ENCODE measurements at places on chromosomes 2 and 18.
A peak's percentile ranks its signal among the peaks of the same experiment; 100 is the strongest.

DNA sequence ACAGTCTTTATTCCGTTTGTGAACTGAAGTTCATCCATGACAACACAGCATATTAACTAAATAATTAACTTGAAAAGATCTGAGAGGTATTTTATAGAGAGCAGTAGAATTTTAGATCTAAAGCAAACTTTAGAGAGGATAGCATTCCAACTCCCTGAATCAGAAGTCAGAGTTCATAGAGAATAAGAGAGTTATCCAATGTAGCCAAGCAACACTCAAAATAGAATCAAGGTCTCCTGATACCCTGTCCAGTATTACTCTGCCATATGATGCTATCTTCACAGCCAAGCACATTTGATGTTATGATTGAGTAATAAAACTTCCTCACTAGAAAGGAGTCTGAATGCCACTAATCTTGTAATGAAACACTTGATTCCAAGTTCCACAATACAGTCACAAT is 55.5 kb downstream of the RIT2 start:
- DNase-seq: no peak

DNA sequence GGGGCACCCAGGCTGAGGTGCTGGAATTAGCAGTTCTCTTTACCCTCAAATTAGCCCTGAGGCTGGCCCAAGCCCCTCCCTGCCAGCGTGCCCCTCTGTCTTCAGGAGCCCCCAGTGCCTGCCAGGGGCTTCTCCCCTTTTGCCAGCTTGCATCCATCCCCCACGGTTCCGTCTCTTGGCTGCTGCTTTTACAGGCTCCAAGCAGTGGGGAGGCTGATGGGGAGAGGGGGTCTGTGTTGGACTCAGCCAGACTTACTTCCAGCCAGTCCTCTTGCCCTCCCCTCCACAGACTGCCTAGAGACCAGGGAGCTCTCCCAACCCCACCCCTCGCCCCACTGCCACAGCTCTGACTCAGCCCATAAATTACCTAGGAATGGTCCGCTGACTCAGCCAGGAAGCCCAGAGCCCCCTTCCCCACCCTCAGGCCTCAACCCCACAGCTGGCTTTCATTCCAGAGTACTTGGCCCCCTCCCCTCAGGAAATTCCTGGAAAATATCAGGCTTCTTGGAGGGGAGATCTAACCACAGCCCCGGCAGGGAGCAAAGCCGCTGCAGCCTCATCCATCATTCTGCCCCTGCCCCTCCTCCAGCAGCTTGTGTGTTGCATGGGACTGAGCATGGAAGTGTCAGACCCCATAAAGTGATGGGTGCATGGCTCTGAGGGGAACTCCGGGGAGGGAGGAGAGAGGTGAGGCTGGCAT is 184.6 kb downstream of the ZFP36L2 start:
- DNase-seq: peak; percentile 28

- DNase-seq: no peak
Observed at GRCh38 chr2:157867703-157868102, 8.4 kb downstream of the ACVR1 start.

- no peak for DNase-seq
Observed at GRCh38 chr2:225008179-225008856, 34.0 kb downstream of the DOCK10 start.

GRCh38 chr18:29501952-29502351 is 1325.0 kb upstream of the CDH2 start:
- no peak for DNase-seq

DNA sequence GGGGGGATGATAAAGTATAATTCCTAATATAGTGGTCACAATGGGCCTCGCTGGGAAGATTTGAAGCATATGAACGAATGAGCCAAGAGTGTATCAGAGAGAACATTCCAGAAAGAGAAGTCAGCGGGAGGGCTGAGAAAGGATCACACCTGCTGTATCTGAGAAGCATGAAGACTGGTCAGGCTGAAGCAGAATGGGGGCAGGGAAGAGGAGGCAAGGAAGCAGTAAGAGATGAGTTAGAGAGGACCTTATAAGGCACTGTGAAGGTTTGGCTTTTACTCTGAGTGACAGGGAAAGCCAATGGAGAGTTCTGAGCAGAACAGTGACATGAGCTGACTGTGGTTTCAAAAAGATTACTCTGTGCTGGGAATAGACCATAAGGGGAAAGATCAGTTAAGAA is 73.5 kb downstream of the CHN1 start:
- DNase-seq: no peak

DNA sequence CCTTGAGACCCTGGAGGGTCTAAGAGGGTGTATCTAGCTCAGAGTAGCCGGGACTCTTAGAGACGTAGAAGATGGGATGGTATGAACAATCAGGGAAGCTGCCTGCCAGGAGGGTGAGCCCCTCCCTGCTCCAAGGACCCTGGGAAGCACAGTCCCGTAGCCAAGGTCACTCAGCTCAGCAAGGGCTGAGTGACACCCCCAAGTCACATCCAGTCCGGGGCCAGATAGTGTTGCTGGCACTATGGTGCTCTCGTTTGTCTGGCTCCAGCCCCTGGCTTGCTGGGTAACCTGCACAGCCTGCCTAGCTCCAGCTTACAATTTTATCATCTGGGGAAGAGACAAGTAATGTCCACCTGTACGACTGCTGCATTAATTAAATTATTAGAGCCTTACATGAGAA is 22.3 kb downstream of the REEP1 start:
- no peak for DNase-seq

DNA sequence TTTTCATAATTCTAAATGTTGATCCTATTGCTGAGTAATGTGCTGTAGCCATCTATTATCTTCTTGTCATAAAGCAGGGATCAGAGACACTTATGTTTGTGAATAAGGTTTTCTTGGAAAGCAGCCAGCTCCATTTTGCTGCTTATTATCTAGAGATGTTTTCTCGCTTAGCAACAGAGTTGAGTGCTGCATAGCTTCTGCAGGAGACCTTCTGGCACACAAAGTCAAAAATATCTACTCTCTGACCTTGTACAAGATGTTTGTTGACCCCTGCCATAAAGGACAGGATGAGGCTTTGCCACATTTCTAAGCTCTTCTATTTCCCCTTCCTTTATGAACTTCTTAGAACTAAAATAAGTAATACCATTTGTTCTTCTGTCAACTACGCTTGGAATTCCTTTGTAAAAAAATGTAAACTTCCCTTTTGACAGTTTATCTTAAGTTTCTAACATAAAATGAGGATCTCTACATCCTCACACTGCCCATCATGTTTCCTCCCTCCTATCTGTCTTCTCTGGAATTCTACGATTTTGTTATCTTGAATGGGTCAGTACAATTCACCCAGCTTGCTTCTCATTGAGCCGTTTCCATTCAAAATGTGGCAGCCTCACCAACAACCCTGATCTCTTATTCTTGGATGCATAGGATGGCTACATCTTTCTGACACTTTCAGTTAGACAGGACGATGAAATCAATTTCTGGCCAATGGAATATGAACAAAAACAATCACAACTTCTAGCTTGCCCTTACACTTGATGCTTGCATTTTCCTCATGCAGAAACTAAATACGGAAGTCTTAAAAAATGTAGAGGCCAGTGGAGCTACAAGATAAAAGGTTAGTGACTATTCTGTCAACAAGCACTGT is 1377.0 kb downstream of the SUCLG1 start:
- DNase-seq: no peak

- DNase-seq: no peak
Observed at GRCh38 chr2:219998714-219999227, 371.3 kb downstream of the SLC4A3 start.

GRCh38 chr2:219664944-219665343 is 37.5 kb downstream of the SLC4A3 start:
- no peak for DNase-seq

DNA sequence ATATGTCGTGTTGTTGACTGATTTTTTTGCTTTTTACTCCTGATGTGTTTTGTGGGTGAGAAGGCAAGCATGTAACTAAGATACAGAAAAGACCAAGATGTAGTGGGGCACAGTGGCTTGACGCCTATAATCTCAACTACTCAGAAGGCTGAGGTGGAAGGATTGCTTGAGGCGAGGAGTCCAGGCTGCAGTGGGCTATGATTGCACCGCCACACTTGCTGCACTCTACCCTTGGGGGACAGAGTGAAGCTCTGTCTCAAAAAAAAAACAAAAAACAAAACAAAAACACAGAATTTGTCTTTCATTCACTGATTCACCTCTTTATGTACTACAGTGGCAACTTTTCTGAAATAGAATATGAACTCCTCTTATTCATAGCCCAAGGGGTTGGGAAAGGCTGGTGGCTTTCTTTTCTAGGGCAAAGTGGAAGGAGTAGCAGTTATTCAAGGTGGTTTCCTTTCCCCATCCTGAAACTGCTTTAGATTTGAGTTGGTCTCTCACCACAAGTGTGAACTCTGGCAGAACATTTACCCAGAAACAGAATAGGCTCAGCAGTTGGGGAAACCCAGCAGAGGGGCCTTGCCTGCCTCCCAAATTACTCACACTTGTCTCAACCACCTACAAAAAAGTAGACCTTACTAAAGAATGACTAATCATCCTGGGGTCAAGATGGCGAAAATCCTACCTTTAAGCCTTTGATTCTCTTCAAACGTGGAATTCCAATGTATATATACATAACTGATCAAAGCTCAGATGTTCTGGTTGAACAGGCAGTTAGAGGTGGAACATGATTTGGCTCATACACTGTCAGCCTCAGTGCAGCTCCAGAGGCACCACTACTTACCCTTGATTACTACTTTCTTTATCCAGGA is 6.5 kb downstream of the TANK start:
- DNase-seq: no peak

Measured in dorsolateral prefrontal cortex (tissue), 122 donors.